ENCODE measurements at places on chromosomes 1 and 21.

DNA sequence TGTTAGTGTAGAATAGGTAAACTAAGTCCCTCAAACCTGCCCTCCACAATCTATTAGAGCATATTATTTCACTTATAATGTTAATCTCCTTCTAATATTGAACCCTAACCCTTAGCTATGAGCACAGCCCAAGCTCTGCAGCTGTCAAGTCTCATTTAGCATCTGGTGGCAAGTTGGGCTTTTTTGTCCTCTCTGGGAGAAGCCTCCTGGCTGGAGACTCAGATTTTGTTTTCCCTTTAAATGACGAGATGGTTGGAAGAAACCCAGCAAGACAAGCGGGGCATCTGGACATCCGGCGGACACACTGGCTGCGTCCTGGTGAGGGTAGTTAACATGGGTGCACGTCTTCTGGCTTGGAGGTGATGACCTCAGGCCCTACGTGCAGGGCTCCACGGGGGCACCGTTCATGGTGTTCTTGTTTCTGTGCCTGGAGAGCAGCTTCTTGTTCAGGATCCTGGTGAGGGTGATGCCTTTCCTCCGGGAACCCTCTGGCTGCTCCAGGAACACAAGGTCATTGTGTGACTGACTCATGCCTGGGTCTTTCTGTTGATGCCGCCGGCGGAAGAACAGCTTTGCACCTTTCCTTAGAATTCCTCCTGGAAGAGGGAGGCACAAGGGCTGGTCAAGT lies 9.7 kb upstream of the PRDM15 start:
- no peaks in the 10 kb centered on the region for H3K27me3 ChIP-seq
- peaks cover 10% of the 10 kb centered on the region for H3K4me1 ChIP-seq
- peaks cover 4% of the 10 kb centered on the region for H3K36me3 ChIP-seq
- no peak overlapping the region for H3K27ac ChIP-seq
- H3K4me3 ChIP-seq: no peak overlapping the region

- no peak for DNase-seq
- no peaks in the 10 kb centered on the region for H3K4me1 ChIP-seq
- no peak overlapping the region for H3K4me3 ChIP-seq
- H3K27me3 ChIP-seq: no peaks in the 10 kb centered on the region
- H3K36me3 ChIP-seq: peaks cover 10% of the 10 kb centered on the region
These were observed 136.1 kb downstream of the GPATCH2 start for GRCh38 chr1:217494767-217495166.

DNA sequence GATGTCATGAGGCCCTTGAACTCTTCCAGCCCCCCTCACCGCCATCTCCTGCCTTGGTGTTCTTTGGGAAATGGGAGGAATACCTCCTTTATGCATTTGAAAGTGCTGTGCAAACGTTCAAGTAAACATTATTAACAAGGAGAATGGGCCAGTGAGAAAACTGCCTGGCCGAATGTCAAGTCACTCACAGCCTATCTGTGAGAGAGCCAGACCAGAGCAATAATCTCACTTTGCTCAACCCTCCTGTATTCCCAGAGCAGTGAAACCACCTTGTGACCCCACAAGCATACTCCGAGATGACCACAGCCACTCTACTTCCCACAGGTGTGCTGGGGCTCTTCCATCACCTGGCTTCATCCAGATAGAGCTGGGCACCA lies 5.2 kb downstream of the TAL1 start:
- no peak overlapping the region for H3K27ac ChIP-seq
- no peak overlapping the region for H3K4me3 ChIP-seq
- H3K36me3 ChIP-seq: no peaks in the 10 kb centered on the region
- DNase-seq: no peak

- H3K27ac ChIP-seq: no peak overlapping the region
- H3K4me1 ChIP-seq: peaks cover 7% of the 10 kb centered on the region
- no peak for DNase-seq
These were observed 823 bp upstream of the SYF2 start for GRCh38 chr1:25232866-25233784.

DNA sequence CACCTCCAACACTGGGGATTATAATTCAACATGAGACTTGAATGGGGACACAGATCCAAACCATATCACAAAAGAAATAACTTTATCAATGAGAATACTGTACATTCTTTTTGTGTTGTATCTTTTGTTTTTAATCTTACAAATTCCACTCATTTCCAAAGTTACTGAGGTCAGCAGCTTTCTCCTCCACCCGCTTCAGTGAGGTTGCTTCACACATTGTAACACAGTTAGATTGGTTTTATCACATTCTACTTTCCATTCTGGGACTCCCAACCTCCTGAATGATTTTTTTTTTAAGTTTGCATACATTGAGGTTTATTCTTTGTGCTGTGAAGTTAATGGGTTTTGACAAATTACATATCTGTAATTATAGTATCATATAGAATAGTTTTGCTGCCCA lies 43.8 kb downstream of the DDAH1 start:
- H3K27me3 ChIP-seq: no peaks in the 10 kb centered on the region
- no peaks in the 10 kb centered on the region for H3K36me3 ChIP-seq
- DNase-seq: no peak
- H3K4me3 ChIP-seq: no peak overlapping the region

- H3K36me3 ChIP-seq: no peaks in the 10 kb centered on the region
- H3K4me3 ChIP-seq: no peak overlapping the region
- peaks cover 49% of the 10 kb centered on the region for H3K27me3 ChIP-seq
- H3K4me1 ChIP-seq: peaks cover 3% of the 10 kb centered on the region
- DNase-seq: no peak
- no peak overlapping the region for H3K27ac ChIP-seq
These were observed 264.8 kb downstream of the PRDM2 start for GRCh38 chr1:13964768-13965167.

- H3K27me3 ChIP-seq: peaks cover 19% of the 10 kb centered on the region
- no peak overlapping the region for H3K27ac ChIP-seq
- H3K4me3 ChIP-seq: no peak overlapping the region
- H3K4me1 ChIP-seq: peaks cover 30% of the 10 kb centered on the region
- H3K36me3 ChIP-seq: peaks cover 3% of the 10 kb centered on the region
These were observed 5.6 kb upstream of the ERO1B start for GRCh38 chr1:236287356-236287755.

DNA sequence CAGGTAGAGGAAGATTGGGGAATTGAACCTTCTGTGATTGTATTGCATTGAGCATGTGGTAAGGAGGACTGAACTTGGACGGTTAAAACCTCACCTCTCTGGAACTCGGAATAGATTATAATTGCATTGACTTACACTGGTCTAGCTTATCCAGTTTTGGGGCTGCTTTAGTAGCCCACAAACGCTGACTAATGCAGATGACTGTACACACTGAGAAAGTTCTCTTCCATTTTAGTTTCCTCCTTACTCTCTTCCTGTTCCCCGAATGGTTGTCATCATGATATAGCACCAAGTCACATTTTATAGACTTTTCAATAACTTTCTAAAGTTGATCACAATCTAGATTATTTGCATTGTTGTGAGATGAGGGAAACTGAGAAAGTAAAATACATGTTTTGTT lies 78.2 kb downstream of the NFIA start:
- peaks cover 35% of the 10 kb centered on the region for H3K4me1 ChIP-seq
- H3K27me3 ChIP-seq: no peaks in the 10 kb centered on the region
- no peak overlapping the region for H3K4me3 ChIP-seq
- H3K36me3 ChIP-seq: peaks cover 5% of the 10 kb centered on the region
- no peak for DNase-seq

- H3K4me1 ChIP-seq: peaks cover 7% of the 10 kb centered on the region
- peak overlapping the region; percentile 37 for H3K27ac ChIP-seq
- no peak overlapping the region for H3K4me3 ChIP-seq
- no peak for DNase-seq
These were observed 53.0 kb downstream of the PCNT start for GRCh38 chr21:46376856-46377453.

DNA sequence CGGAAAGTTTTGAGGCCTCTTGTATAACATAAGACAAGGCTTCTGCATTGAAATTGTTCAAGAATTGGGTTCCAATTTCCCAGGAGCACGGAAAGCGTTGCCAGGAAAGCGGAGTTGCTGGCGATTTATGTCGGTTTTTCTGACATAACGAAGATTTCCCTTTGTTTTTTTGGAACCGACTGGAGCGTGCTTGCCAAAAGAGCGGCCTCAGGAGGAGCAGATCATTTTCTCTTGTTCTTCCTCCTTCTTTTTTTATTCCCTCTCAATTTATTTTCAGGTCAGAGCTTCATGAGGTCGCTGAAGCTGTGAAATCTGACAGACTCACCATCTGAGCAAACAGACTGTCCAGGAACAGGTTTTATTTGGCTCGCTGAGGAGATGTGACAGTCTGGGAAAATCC lies 275.5 kb downstream of the CAMTA1 start:
- H3K4me3 ChIP-seq: no peak overlapping the region
- H3K36me3 ChIP-seq: no peaks in the 10 kb centered on the region
- no peak overlapping the region for H3K27ac ChIP-seq
- no peaks in the 10 kb centered on the region for H3K4me1 ChIP-seq
- peaks cover 33% of the 10 kb centered on the region for H3K27me3 ChIP-seq
- DNase-seq: no peak

DNA sequence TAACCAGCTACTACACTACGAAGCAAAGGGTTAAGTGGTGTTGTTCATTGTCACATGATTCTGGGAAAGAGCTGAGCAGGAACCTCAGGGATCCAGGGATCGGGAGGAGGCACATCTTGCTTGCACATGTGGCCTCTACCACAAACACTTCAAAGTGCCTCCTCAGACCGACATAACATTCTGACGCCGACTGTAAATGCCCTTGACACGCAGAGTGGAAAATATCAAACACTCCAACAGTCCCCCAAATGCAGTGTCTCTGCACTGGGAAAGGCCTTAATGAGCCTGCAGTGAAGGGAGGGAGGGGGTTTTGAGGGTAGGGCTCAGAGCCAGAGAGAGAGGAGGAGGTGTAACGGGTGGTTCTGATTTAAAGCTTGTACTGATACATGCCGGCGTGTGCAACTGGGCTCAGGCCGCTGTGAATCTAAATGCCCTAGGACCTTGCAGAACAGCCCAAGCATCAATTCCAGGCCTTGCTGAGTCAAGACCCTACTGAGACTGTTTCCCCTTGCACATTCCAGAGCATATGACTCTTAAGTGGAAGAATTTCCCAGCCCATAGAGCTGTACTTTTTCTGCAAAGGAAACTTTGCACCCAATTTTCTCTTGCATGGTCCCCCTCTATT lies 163.7 kb downstream of the NTMT2 start:
- H3K4me3 ChIP-seq: no peak overlapping the region
- DNase-seq: no peak
- no peaks in the 10 kb centered on the region for H3K27me3 ChIP-seq

DNA sequence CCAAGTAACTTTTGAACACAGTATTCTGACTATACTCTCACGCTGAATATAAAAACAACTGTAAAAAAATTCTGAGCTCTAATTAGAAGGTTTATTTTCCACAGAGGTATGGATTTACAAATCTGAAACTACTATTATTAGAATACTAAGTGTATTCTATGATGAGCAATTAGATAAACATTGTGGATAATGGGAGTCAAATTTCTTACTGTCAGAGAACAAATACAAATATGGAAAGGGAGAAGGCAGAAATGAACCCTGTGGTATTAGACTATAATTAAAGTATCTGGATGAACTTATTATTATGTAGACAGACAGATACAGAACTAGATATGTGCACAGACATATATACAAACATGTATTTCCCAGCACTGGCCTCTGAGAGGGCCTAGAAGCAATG lies 22.6 kb downstream of the ALDH9A1 start:
- peaks cover 60% of the 10 kb centered on the region for H3K36me3 ChIP-seq
- H3K4me1 ChIP-seq: no peaks in the 10 kb centered on the region
- no peaks in the 10 kb centered on the region for H3K27me3 ChIP-seq
- no peak for DNase-seq

- H3K27me3 ChIP-seq: no peaks in the 10 kb centered on the region
- H3K4me3 ChIP-seq: no peak overlapping the region
- no peak overlapping the region for H3K27ac ChIP-seq
- no peaks in the 10 kb centered on the region for H3K36me3 ChIP-seq
- no peak for DNase-seq
- H3K4me1 ChIP-seq: peaks cover 33% of the 10 kb centered on the region
These were observed 105.1 kb downstream of the COLGALT2 start for GRCh38 chr1:183932412-183932811.

DNA sequence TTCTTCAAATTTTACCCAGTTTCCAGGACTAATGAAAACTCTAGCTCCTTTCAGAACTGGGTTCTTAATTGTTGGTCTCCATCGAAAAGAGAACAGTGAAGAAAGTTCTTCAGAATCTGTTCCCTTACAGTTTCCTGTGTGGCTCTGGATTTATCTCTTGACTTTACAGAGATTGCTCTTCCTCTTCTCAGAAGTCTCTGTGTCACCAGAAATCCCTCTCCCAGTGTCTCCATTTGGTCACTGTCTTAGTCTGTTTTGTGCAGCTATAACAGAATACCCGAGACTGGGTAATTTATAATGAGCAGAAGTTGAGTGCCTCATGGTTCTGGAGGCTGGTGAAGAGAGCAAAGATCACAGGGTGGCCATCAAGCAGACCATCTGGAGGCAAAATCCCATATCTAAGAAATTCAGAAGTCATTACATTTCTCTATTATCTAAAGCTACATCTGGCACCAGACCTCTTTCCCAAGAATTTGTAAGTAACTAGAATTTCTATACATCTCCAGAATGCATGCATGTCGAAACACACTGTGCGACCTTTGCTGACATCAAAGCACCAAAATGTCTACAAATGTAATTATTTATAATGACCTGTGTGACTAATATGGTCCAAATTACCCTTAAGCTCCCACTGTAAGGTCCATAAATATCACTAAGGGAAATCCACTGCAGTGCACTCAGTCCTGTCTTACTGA lies 65.4 kb upstream of the KRTAP19-8 start:
- H3K4me1 ChIP-seq: no peaks in the 10 kb centered on the region
- no peak for DNase-seq
- peaks cover 8% of the 10 kb centered on the region for H3K27me3 ChIP-seq
- no peak overlapping the region for H3K4me3 ChIP-seq
- no peak overlapping the region for H3K27ac ChIP-seq
- no peaks in the 10 kb centered on the region for H3K36me3 ChIP-seq

- no peak overlapping the region for H3K27ac ChIP-seq
- DNase-seq: no peak
- no peaks in the 10 kb centered on the region for H3K27me3 ChIP-seq
- H3K4me3 ChIP-seq: no peak overlapping the region
- no peaks in the 10 kb centered on the region for H3K36me3 ChIP-seq
These were observed 285.8 kb upstream of the NEGR1 start for GRCh38 chr1:72568113-72568512.

GRCh38 chr21:21010228-21010627 lies 12.0 kb downstream of the NCAM2 start:
- no peaks in the 10 kb centered on the region for H3K27me3 ChIP-seq
- no peaks in the 10 kb centered on the region for H3K4me1 ChIP-seq
- no peak overlapping the region for H3K27ac ChIP-seq
- H3K36me3 ChIP-seq: no peaks in the 10 kb centered on the region

GRCh38 chr1:17875171-17875881 lies 120.2 kb downstream of the ACTL8 start:
- no peaks in the 10 kb centered on the region for H3K4me1 ChIP-seq
- no peaks in the 10 kb centered on the region for H3K36me3 ChIP-seq
- DNase-seq: no peak
- H3K27ac ChIP-seq: no peak overlapping the region
- peaks cover 26% of the 10 kb centered on the region for H3K27me3 ChIP-seq
- no peak overlapping the region for H3K4me3 ChIP-seq

DNA sequence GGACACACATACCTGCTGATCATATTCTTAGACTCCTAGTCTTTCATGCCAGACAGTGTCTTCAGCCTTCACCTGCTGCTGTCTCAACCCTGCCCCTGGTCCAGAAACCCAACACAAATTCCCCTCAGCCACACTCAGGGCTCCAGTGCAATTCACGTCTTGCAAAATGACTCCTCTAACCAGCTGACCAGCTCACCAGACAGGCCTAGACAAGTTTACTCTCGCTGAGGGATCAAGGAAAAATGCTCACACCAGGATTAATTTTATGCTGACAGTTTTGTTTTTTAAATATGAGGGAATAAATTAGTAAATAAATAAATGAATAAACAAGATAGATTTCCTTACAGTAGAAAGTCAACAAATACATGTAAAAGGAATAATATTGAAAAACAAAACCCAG lies 28.5 kb downstream of the CCDC185 start:
- H3K27me3 ChIP-seq: no peaks in the 10 kb centered on the region
- no peak for DNase-seq
- H3K4me1 ChIP-seq: no peaks in the 10 kb centered on the region
